ENCODE measurements at places on chromosomes 2 and 18.

DNA sequence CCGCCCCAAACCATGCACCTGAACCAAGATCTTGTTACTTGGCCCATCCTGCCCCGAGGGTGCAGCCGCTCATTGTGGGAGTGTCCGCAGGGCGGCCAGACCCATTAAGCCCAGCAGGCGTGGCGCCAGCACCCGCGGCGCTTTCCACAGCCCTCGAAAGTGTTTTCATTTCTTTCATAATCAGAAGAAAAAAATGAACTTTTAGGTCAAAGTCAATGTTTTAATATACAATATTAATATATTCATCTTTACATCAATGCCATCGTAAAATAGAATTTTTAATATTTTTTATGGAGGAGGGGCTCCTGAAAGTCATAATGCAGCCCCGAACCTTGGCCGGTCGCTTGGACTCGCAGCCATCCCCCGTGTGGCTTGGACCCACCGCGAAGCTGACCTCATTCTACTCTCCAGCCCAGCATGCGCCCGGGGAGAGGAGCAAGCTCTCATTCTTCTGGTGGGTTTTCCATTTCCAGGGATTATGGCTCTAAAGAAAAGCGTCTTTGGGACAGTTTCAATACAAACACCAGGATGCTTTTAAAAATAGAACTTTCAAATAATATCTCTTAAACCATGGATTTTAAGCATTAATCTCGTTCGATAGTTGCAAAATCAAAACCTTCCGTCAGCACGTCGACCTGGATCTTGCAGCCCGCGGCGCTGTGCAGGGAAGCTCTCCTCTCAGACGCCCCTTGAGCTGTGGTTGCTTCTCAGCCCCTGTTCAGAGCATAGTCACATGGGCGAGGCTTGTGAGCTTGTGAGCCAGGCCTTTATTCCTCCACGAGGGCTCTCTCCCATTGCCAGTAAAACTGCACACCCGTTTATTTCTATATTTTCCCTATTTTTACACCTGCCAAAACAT, 17.2 kb upstream of the ASB1 start:
- DNase-seq, result no peak

DNA sequence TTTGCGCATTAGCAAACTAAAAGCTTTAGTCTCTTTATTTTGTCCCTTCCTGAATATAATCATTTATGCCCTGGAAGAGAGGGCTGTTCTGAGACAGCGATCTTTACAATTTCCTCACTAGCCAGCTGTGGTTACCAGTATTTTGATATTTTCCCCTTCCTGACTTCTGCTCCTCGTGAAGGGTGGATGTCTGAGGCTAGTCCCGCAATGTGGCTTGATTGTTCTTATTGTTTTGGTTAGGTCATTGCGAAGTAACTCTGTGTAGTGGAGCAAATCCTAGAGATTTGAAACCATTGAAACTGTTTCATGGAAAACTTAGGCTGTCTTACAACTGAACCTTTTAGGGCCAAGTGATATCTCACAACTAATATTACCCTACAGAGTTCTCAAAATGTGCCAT, 2.4 kb downstream of the MRPL33 start:
- no peak for DNase-seq

- DNase-seq, result no peak
Observed at GRCh38 chr2:37877457-37878315, 47.4 kb upstream of the RMDN2 start.

DNA sequence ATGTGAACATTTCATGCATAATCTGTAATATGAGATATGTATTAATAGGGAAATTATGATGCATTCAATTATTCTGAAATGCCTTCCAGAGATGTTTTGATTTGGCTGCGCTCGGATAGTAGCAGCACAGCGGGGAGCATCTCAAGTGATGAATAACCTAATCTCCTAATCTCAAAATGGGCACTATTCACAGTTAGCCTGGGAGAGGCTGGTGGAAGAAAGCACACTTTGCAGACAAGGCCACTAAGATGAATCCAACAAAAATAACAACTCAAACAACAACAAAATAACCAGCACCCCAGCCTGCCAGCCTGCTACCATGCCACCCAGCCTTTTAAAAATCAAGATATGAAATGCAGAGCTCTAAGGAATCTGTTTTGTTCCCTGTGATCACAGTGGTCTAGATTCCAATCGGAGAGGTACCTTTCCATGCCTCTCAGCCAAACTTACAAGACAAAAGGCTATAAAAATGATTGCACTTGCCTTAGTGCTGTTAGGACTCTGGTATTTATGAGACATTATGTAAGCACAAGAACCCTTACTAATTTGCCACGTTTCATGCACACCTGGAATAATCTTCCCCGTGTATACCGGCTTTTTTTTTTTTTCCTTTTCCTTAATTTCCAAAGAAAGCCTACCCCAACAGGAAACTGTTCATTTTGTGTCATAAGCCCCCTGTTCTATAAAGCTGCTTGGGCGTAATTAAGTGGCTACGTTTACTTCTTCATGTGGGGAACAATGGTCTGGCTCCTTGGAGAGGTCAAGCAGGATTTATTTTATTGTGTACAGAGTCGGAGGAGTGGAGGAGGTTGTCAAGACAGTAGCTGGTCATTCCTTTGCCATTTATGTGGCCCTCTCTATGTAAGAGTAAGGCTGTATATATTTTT, 526.9 kb upstream of the FANCL start:
- no peak for DNase-seq

DNA sequence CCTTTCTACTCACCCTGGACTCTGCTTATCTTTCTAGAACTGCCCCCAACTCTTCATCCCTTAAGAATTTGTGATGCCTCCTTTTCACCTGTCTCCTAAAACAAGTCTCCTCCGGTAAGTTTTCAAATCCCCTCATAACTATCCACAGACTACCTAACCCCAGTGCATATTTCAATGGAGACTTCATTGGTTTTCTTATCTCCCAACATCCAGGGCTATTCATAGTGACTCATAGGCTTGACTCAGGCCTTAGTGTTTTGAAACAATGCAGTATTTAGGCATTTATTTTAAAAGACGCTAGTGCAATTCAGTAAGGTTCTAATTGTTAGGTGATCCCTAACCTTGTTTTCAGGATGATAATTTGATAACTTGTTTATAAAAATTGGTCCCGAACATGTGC, 399.2 kb downstream of the CPS1 start:
- DNase-seq, result no peak

DNA sequence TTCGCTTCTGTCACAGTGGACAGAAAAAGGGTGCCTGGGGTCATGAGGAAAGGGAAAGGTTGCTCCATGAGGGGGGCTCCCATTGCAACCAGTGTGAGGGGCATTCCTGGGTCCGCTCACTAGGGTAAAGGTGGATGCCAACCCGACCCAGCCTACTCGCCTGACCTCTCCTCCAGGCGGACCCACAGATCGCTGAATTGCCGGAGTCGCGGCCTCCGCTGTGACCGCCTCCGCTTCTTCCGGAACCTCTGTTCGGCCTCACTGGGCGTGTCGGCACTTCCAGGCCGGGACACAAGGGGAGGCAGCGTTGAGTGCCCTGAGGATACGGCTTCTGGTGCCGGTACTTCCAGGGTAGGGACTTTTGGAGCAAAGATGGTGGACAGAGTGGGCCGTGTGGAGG, 57.1 kb downstream of the TRABD2A start:
- no peak for DNase-seq

DNA sequence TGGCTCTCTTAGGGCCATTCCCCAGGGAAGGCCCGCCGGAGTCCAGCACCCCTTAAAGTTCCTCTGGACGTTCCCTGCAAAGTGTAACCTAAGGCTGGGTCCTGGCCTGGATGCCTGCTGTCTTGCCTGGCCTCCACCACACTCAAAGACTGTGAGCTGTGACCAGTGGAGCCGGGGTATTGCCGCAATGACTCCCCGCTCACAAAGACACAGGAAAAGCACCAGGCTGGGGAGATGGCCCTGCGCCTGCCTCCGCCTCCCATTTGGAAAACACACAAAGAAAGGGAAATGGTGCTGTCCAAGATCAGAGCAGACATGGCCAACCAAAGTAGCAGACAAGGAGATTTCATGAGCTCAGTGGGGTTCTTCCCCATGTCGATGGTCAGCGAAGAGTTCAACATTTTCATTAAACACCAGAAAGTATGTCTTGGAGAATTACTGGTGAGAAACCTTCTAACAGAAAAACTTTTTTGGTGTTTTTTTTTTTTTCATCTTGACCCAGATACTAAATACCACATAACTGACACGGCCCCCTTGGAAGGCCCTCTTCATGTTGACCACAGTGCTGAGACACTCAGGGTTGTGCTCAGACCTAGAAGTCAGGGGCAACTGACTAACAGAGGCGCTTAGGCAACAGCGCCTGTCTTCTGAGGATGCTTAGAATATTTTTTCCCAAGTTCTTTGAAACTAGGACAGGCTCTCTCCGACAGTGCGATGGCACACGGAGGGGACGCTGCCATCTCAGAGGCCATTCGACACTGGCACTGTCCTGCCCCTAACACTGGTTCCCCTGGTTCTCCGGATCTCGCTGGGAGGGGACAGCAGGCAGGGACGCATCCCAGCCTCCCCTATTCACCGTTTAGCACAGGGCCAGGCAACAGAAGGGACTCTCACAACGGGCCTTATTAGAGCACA, 226.4 kb upstream of the ID2 start:
- DNase-seq, result no peak

GRCh38 chr2:69931832-69932595, 17.1 kb downstream of the MXD1 start:
- DNase-seq, result no peak

DNA sequence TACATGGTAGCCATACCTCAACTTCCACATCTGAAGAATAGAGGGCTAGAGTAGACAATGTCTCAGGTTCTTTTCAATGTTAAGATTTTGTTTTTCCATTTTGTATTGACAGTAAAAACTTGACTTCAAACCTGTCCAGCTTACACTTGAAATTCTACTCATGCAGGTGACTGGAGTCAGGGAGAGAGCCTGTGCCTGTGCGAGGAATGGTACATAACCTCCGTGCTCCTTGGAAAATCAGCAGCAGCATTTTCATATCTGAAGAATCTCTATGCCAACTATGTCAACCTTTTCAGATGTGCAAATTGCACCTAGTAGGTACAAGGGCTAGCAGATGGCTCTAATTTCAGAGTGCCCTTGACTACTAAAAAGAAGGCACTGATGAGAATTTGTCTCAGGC, 2.1 kb downstream of the PLA2R1 start:
- DNase-seq, result no peak

- no peak for DNase-seq
Observed at GRCh38 chr2:169462896-169463695, 16.2 kb upstream of the BBS5 start.

- no peak for DNase-seq
Observed at GRCh38 chr2:42929546-42930024, 137.2 kb upstream of the HAAO start.

DNA sequence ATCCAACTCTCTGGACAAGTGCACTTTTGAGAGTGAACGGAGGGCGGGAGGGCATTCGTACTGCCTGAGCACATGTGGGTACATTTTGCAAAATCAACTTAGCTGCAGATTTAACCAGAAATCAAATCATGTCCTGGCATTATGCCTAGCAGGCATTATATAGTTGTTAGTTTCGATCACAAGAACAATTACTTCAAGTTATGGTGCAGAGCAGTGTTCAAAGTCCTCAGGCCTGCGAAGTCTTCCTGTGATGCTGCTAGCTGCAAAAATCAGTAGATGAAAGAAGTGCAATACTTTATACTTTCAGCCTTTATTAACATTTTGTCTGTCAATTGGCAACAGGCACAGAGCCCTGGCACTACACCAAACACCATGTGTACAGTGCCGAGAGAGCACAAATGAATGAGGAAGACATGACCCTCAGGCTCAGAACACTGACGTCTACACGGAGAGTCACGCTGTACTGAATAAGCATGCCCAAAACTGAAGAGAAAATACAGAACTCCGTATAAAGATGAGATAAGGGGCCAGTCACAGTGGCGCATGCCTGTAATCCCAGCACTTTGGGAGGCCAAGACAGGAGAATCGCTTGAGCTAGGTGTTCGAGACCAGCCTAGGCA, 92.1 kb upstream of the CREB1 start:
- DNase-seq, result no peak

DNA sequence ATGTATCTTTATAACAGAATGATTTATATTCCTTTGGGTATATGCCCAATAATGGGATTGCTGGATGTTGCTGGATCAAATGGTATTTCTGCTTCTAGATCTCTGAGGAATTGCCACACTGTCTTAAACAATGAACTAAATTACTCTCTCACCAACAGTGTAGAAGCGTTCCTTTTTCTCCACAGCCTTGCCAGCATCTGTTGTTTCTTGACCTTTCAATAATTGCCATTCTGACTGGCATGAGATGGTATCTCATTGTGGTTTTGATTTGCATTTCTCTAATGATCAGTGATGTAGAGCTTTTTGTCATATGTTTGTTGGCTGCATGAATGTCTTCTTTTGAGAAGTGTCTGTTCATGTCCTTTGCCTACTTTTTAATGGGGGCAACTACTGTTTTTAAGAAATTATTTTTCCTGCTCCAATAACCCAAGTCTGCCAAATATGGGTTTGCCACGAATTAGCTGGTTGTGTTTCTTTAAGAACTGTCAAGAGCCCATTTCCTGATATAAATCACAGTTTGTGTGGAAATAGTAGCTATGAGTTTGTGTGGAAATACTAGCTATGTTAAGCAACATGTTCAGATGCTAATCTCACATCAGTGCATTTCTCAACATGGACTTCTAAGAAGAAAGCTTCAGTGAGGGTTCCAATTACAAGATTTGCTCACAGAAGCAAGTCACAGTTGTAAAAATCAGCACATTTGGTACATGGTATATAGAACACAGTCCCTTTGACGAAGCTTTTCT, 259.4 kb downstream of the ANAPC1 start:
- no peak for DNase-seq

DNA sequence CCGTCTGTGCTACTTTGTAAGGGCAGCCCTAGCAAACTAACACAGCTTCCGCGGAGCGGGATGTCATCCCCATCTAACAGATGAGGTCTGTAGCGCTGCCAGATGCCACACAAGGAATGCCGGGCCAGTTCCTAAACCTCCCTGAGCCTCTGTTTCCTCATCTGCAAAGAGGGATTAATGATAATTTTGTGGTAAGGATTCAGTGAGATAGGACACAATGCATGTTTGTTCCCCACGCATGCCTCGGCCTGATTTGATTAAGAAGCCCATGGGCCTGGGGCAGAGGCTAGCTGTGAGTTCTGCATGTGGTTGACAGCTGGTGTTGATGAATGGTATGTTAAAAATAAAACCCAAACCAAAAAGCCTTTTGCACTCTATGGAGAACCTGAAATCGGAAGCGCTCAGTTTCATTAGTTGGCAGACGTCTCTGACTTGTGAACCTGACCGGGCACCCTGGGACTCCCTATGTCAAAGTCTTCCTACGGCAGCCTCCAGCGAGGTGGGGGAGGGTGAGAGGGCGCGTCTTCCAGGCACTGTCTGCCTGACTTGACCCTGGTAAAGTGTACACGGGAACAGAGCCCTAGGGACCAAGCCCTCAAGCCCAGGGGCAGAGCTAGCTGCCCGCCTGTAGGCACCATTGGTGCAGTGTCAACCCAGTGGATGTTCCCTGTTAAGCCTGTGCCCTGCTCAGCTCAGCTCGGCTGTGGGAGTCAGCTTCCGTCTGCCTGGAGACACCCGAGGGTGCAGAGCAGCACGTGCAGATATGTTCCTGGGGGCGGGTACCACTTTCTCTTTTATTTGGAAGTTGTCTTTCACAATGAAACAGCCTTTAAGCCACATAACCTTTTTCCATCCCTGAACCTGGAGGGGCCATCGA, 14.8 kb upstream of the INHBB start:
- DNase-seq, result no peak

GRCh38 chr2:86416146-86416545, 25.0 kb upstream of the KDM3A start:
- DNase-seq, result no peak

Data from amygdala (tissue), 56 donors.